GM23248 (cell line): ENCODE measurements at places on chromosomes 16 and 17. TPM values are rescaled to one million over a fixed set of nuclear protein-coding genes. Genes with fewer than 3 reads are reported as not detected.

- DNase-seq: no peak
- H3K4me1 ChIP-seq: no peaks in the 10 kb centered on the region
- H3K27me3 ChIP-seq: peaks cover 15% of the 10 kb centered on the region
Measured at GRCh38 chr16:28504707-28505404, 1.8 kb downstream of the IL27 start.

The WNT9B gene
- not detected in 2 replicates for total RNA-seq

- H3K36me3 ChIP-seq: no peaks in the 10 kb centered on the region
- no peaks in the 10 kb centered on the region for H3K4me1 ChIP-seq
- no peak for DNase-seq
- H3K4me3 ChIP-seq: no peak overlapping the region
- peaks cover 49% of the 10 kb centered on the region for H3K27me3 ChIP-seq
Measured at GRCh38 chr17:49483599-49484509, 11.2 kb upstream of the NGFR start.

- H3K4me1 ChIP-seq: no peaks in the 10 kb centered on the region
- no peaks in the 10 kb centered on the region for H3K27me3 ChIP-seq
- DNase-seq: no peak
- no peak overlapping the region for H3K27ac ChIP-seq
- H3K4me3 ChIP-seq: no peak overlapping the region
- no peaks in the 10 kb centered on the region for H3K36me3 ChIP-seq
Measured at GRCh38 chr17:34503528-34504195, 75.7 kb upstream of the TMEM132E start.

DNA sequence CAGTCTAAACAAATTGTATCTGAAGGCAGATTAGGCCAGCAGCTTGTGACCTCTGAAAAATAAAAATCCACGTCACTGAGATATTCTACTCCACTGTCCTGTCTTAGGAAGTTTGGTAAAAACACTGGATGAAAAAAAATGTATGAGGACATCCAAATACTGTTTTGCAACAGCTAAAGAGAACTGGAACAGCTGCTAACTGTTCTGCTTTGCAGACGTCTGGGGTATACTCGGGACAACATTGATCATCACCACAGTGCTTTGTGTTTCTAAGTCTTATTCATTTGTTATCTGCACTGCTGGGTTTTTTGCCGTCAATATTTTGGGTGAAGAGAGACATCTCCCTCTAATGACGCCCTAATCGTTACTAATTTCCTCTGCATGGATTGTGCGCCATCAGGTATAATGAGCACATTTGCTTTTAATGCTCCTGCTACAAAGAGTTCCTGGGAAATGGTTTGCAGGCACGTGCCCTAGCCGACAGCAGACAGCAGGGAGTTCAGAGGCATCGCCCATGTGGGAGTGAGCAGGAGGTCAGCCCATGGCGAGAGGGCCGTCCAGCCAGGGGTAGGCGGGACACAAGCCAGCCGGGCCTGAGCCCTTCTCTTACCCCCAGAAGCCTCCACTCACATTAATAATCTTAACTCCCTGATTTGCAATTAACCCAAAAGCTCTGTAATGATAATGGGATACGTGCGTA lies 87.0 kb downstream of the CBLN1 start:
- H3K4me1 ChIP-seq: no peaks in the 10 kb centered on the region
- H3K4me3 ChIP-seq: no peak overlapping the region
- H3K36me3 ChIP-seq: no peaks in the 10 kb centered on the region
- DNase-seq: no peak
- no peaks in the 10 kb centered on the region for H3K27me3 ChIP-seq

The TBC1D3C gene
- total RNA-seq: not detected in 2 replicates

- H3K27ac ChIP-seq: no peak overlapping the region
- H3K4me1 ChIP-seq: peaks cover 26% of the 10 kb centered on the region
- peak overlapping the region; percentile 86 for H3K4me3 ChIP-seq
- no peaks in the 10 kb centered on the region for H3K27me3 ChIP-seq
- H3K36me3 ChIP-seq: peaks cover 15% of the 10 kb centered on the region; the same call in 1 of the 2 replicates
- peak; percentile 9 for DNase-seq
Measured at GRCh38 chr16:30892670-30893416, 1.0 kb downstream of the BCL7C start.

GRCh38 chr16:12304861-12305596 lies 328.5 kb downstream of the SNX29 start:
- no peak overlapping the region for H3K27ac ChIP-seq
- DNase-seq: no peak
- no peak overlapping the region for H3K4me3 ChIP-seq
- no peaks in the 10 kb centered on the region for H3K36me3 ChIP-seq

The NRN1L gene
- not detected in 2 replicates for total RNA-seq

- H3K36me3 ChIP-seq: no peaks in the 10 kb centered on the region
- peak; percentile 8 for DNase-seq
- H3K4me1 ChIP-seq: no peaks in the 10 kb centered on the region
- no peaks in the 10 kb centered on the region for H3K27me3 ChIP-seq
- H3K27ac ChIP-seq: no peak overlapping the region
Measured at GRCh38 chr16:6081320-6081976, 983.9 kb upstream of the EEF2KMT start.

- peak overlapping the region; percentile 95 for H3K27ac ChIP-seq
- H3K4me3 ChIP-seq: peak overlapping the region; percentile 99
- H3K4me1 ChIP-seq: peaks cover 30% of the 10 kb centered on the region
- H3K27me3 ChIP-seq: no peaks in the 10 kb centered on the region
Measured at GRCh38 chr17:68513932-68514331, 1.7 kb downstream of the PRKAR1A start.

DNA sequence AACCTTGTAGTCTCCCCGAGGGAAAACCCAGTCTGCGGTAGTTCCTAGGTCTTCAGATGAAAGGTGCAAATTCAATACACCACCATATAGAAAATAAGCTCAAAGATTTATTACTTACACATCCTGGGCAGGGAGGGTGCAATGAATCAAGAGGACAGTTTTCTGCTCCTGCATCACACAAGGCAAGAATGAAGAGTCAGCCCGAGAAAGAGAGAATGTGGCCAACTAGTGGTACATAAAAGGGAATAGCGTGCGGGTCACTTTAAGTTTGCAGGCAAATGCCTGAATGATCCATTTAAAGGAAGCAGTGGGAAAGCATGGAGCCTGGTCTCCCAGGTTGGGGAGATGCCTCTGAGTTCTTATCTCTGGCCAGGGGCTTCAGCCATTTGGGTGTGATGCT lies 403.4 kb downstream of the GRIN2A start:
- H3K36me3 ChIP-seq: no peaks in the 10 kb centered on the region
- H3K4me1 ChIP-seq: no peaks in the 10 kb centered on the region
- no peaks in the 10 kb centered on the region for H3K27me3 ChIP-seq
- H3K27ac ChIP-seq: no peak overlapping the region
- H3K4me3 ChIP-seq: no peak overlapping the region

DNA sequence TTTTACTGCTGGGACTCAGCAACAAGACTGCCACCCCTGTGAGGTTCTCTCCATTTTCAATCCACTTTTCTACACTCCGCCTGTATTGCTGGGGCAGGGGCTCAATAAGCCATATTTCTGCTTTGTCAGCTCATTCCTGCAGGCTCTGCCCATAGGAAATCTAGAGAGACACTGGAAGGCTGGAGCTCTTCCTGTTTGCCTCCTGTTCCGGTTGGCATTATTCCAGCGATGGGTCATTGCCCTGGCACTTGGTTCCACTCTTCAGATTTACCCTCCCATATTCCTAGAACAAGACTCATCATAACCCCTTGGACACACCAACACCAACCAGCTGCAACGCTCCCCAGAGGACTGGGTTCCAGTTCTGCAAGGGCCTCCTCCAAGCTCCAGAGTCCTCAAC lies 210.4 kb downstream of the CA10 start:
- H3K27ac ChIP-seq: no peak overlapping the region
- H3K4me3 ChIP-seq: no peak overlapping the region
- H3K36me3 ChIP-seq: no peaks in the 10 kb centered on the region
- no peaks in the 10 kb centered on the region for H3K27me3 ChIP-seq
- no peaks in the 10 kb centered on the region for H3K4me1 ChIP-seq

DNA sequence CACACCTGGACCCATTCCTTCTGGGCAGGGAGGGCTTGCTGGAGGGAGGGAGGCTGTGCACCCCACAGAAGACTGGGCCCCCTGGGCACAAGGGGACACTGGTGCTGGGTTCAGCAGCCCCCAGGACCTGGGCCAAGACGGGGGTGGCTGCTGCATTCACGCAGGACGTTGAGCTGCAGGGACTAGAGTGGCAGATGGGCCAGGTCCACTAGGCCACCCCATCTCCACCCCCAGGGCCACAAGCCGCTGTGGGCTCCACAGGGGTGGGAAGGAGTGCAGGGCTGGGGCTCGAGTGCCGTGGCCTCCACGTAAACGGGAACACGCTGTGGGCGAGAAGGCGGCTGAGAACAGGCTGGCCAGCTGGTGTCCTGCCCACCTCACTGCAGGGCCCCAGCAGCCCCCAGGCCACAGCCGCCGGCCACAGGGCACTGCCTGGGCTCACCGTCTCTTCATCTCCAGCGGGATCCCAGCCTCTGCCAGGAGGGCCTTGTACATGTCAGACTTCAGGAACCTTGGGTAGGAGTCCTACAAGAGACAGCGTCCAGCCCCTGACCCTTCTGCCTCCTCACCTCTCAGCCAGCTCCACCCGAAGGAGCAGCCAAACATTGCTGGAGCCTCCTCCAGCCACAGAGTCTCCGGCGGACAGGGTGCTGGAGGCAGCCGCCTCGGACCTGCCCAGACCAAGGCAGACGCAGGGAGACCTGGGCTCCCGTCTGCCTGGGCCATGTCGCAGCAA lies 6.5 kb downstream of the RGS11 start:
- no peak overlapping the region for H3K4me3 ChIP-seq
- no peaks in the 10 kb centered on the region for H3K4me1 ChIP-seq
- H3K36me3 ChIP-seq: no peaks in the 10 kb centered on the region
- H3K27ac ChIP-seq: no peak overlapping the region
- H3K27me3 ChIP-seq: no peaks in the 10 kb centered on the region

The C16orf74 gene
- 3.8 and 13.2 TPM in 2 replicates for total RNA-seq

The CHMP1A gene
- total RNA-seq: 85.7 and 111 TPM in 2 replicates

The AATF gene
- 35.6 and 42.2 TPM in 2 replicates for total RNA-seq

The KRTAP9-8 gene
- not detected in 2 replicates for total RNA-seq

DNA sequence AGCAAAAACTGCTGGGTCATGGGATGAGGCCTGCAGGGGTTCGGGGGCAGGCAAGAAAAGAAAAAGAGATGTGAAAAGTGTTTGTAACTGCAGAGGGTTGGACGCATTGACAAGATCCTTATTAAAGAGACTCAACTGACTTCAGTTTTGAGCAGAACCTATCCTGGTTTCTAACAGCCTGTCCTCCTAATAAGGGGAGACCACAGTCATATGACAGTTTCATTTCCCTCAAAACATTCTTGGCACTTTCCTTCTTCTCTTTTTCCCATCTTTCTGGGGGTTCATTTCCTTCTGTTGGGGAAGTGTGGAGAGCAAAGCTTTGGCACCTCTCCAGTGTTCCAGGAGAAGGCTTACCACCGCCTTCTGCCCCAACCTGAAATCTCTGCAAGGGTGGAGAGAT lies 118.5 kb downstream of the MAF start:
- DNase-seq: no peak
- H3K4me3 ChIP-seq: no peak overlapping the region
- H3K27ac ChIP-seq: no peak overlapping the region
- no peaks in the 10 kb centered on the region for H3K36me3 ChIP-seq

DNA sequence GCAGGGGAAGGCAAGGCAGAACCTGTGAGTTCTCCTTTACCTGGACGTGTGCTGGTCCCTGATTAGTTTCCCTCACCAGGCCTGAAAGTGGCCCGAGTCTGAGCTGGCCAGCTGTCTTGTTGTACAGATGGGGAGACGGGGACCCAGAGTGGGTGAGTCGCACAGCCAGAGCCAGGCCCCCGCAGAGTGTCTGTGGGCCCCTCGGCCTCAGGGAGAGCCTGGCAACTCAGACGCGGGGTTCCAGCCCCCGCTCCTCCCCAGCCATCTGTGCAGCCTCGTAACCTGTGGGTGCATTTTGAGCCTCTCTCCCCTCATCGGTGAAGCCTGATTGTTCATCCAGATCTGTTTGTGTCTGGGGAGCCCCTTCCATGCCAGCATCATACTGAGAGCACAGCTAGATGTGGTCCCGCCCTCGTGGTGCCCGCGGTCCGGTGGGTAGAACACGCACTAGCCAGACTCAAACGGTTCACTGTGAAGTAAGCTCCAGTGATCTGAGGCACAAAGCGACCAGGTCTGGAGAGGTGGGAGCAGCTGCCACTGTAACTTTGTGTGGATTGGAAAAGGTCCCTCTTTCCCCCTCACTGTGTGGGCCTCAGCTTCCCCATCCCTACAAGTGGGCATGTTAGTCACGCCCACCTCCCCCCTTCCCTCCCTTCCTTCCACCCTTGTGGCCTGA lies 6.0 kb upstream of the NDRG4 start:
- no peak for DNase-seq
- H3K4me3 ChIP-seq: no peak overlapping the region
- no peaks in the 10 kb centered on the region for H3K36me3 ChIP-seq
- no peaks in the 10 kb centered on the region for H3K4me1 ChIP-seq
- no peak overlapping the region for H3K27ac ChIP-seq
- H3K27me3 ChIP-seq: no peaks in the 10 kb centered on the region; the same call in 1 of the 2 replicates

DNA sequence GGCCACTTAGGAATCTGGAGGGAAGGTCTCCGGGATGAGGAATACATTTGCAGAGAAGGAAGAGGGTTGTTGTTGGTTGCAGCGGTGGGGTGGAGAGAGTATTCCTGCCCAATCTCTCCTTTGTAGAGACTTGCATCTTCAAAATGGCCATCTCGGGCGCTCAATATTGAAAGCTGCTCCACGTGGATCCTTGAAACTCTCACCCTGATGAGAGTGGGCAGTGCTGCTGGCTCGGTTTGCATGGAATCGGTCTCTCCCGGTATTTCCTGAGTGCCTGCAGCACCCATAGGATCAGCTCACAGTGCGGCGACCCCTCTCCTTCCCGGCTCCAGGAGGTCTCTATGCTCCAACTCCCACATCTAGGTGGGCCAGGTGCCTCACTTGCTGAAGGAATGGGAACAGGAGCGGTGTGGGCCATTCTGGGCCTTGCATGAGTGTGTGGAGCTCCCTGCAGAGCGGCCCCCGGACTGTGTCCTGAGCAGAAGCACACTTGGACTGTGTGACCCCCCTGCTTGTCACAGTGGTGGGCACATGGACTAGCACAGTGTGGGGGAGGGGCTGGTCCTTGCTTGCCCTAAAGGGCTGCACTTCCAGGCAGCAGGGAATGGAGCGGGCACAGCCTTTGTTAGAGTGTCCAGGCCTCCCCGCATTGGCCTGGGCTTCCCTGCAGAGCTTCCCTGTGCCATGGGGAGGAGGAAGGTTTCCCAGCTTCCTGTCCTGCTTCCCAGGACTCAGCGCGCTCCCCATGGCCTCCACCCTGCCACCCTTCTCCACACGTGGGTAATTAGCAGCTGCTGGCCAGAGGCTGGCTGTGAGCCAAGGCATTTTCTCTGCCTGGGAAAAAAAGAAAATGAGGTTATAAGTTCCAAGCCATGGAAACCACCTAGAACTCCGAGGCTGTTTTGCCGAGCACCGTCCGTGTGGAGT lies 139.3 kb downstream of the IRF8 start:
- H3K27ac ChIP-seq: no peak overlapping the region
- H3K27me3 ChIP-seq: peaks cover 32% of the 10 kb centered on the region
- H3K36me3 ChIP-seq: no peaks in the 10 kb centered on the region
- H3K4me3 ChIP-seq: no peak overlapping the region
- no peak for DNase-seq
- H3K4me1 ChIP-seq: no peaks in the 10 kb centered on the region
